ENCODE measurements at places on chromosomes 11 and 22.

DNA sequence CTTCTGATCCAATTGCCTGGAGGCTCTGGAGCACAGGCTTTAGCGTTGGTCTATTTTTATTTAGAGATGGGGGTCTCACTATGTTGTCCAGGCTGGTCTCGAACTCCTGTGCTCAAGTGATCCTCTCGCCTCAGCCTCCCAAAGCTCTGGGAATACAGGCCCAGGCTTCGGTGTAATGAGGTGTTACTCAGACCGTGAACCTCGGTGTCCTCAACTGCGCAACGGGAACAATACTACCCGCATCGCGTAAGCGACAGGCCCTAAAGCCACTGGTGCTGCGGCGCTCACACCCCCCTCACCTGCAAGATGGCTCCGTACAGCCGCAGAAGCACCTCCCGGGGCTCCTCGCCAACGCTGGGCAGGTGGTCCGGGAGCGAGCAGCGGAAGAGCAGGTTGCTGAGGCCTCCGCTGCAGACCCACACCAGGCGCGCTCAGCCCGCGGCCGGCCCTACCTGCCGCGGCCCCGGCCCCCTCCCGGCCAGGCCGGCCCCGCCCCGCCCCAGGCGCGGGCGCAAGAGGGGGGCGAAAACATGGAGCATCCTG is 628 bp downstream of the CHKB start:
- DNase-seq = no peak

DNA sequence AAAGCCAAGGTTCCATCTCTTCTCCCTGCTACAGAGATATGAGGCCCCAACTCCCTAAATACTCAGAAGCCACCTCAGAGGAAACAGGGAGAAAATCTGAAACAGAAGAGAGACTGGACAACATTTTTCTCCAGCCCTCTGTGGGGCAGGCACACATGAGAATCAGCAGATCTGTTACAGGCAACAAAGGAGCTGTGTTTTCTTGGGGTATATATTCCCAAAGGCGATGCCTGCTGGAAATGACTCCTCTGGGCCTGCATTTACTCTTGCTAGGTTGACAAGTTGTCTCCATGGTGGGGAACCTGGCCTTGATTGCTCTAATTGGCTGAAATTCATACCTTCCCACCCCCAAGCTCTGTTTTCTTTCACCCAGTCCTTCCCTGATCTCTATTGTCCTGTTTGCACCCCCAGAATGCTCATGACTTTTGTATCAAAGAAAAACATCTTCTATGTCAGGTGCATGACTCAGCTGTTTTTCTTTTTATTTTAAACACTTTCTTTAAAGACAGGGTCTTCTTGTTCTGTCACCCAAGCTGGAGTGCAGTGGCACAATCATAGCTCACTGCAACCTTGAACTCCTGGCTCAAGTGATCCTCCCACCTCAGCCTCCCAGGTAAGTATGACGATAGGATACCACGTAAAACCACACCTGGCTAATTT is 23.5 kb upstream of the P2RY6 start:
- DNase-seq = no peak

- no peak for DNase-seq
These were observed 3.7 kb upstream of the SIK2 start for GRCh38 chr11:111598559-111598958.

DNA sequence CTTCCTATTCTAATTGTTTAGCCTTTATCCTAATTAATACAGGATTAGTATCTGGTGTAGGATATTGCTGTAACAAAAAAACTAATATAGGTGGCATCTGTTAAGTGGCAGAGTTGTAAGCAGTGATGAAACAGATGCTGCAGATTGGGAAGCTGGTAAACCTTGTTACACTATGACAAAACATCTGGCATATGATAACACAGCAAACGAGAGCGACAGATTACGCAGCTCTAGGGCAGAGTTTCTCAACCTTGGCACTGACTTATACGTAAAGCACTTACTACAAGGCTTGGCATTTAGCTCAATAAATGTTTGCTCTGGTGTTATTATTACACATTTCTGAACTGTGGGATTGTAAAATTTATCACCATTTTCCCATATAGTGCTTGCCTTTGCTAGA is 137.0 kb downstream of the ATG16L2 start:
- DNase-seq = no peak

GRCh38 chr11:40405614-40406013 is 1053.8 kb downstream of the LRRC4C start:
- DNase-seq = no peak

Measured in neural progenitor cell (in vitro differentiated cells).